IPS DF 6.9 (cell line): ENCODE measurements at places on chromosomes 12 and 14.

DNA sequence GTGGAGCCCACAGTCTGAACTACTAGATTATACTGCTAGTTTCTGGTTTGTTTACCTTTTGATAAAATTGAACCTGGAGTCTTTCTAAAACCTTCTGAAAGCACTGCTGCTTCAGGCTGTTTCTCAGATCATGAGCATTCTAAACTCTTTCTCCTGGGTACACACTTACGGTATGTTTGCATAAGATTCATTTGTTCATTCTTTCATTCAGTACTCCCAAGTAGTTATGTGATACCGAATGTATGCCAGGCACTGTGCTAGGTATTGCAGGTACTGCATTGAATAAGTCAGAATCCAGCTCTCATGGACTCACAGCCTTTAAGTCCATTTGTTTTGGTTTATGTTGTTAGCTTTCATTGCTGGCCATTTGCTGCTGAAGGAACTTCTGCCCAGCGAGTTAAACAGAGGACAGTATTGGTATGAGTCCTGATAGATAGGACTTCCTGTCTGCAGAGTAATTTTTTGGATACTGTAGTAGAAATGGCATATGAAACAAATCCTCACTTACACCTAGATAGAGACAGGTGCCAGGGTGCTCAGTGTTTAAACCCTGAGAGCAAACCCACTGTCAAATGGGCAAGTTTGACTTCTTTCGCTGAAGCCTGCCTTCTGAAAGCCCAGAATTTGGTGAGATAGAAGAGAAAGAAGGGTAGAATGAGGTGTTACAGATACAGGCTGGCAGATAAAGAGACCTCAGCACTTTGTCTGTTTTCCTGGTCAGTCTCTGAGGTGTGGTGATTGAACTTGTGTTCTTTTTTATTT lies 2.1 kb downstream of the SUSD6 start:
- DNase-seq: no peak

DNA sequence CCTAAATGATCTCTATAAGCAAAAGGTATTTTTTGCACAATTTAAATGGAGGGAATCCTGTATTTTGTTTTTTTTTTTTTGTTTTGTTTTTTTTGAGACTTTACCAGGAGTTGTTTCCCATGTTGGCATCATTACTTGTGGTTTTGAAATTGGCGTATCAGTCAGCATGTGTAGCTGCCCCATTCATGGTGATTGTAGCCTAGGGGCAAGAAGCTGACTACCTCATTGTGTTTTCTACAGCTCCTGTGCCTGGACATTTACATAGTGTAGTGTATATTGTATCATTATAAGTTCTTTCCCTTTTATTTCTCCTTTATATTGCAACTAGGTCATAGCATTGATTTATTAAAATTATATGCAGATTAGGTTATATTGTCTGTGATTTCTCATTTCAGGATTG lies 24.5 kb downstream of the SAMD4A start:
- no peak for DNase-seq

- no peak for DNase-seq
These were observed 189.1 kb downstream of the PIWIL1 start for GRCh38 chr12:130526813-130527212.

- DNase-seq: no peak
These were observed 1.8 kb downstream of the STAC3 start for GRCh38 chr12:57248934-57249742.

GRCh38 chr12:117105902-117106301 lies 6.7 kb upstream of the TESC start:
- DNase-seq: no peak

GRCh38 chr12:121776190-121777098 lies 17.0 kb downstream of the RHOF start:
- DNase-seq: no peak

DNA sequence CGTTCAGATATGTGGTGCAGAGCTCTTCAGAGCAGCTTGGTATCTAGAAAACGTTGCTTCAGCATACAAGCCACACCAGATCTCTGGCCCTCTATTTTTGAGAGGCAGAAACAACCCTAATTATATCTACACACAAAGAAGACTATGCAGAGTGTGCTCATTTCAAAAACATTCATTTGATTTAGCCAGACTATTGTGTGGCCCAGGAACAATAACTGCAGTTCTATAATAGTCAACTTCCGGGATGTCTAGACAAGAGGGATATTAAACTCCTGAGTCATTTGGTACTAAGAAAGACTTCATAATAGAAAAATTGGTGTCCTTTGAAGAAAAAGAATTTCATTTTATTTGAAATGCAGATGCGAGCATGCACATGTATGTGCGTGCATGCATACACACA lies 153.8 kb downstream of the PELI2 start:
- DNase-seq: no peak

- DNase-seq: no peak
These were observed 124.1 kb downstream of the SSPN start for GRCh38 chr12:26319511-26319910.

- DNase-seq: no peak
These were observed 69.5 kb downstream of the TBC1D30 start for GRCh38 chr12:64893961-64894360.

GRCh38 chr14:101370593-101371569 lies 190.4 kb upstream of the DIO3 start:
- DNase-seq: no peak

DNA sequence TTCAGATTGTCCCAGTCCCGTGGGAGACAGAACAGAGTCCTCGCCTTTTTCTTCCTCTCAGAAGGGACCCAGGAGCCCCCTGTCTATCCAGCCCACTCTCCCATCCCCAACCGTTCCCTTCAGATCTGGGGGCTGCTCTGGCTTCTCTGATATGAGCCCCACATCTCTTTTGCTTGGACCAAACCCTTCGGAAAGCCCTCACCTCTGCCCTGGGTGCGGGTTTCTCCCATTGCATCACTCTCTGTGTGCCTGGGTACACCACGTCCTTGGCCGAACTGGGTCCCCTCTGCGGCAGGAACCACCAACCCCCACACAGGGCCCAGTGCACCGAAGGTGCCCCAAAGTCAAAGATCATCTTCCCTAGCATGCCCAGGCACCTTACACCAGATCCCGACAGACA lies 87.8 kb downstream of the DICER1 start:
- DNase-seq: no peak

DNA sequence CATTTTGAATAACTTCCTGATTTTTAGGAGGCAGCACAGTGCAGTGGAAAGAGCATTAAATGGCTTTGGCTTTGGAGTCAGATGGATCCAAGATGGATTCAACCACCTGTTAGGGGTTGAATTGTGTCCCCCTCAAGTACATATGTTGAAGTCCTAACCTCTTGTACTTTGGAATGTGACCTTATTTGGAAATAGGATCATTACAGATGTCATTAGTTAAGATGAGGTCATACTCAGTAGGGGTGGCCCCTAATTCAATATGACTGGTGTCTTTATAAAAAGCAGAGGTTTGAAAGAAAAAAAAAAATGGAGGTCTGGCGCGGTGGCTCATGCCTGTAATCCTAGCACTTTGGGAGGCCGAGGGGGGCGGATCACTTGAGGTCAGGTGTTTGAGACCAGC lies 18.8 kb downstream of the ATP5MC2 start:
- DNase-seq: no peak

DNA sequence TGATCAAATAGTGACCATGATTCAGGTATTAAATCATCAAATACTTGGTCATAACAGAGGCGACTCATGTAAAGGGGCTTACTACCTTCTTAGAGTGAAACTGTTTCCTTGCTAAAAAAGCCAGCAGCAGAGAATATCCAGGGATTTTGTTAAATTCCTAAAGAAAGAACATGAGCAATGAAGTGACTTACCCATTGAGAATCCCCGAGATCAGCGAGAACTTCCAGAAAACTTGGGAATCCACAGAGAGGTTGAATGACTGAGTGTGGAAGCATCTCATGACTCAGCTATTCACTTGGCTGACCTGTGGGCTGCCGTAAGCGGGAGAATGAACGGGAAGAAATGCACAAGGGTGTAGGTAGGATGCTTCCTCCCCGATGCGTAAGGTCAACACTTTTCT lies 85.3 kb upstream of the KCNA1 start:
- DNase-seq: no peak

GRCh38 chr12:30847259-30847658 lies 79.3 kb upstream of the TSPAN11 start:
- no peak for DNase-seq

DNA sequence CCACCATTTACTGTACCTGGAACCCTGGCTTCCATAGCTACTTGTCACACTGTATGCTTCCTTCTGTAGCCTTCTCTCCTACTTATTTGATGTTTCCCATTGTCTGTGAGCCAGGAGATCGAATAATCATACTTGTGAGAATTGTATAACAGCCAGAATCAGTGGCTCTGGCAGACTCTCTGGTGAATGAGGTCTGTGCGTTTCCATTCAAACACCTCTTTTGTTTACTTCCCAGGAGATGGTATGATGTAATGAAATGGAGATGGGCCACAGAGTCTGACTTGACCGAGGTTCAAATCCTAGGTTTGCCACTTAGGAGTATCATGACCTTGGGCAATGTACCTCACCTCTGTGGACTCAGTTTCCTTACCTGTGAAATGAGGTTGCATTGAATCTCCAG lies 35.7 kb upstream of the CLMN start:
- DNase-seq: no peak

DNA sequence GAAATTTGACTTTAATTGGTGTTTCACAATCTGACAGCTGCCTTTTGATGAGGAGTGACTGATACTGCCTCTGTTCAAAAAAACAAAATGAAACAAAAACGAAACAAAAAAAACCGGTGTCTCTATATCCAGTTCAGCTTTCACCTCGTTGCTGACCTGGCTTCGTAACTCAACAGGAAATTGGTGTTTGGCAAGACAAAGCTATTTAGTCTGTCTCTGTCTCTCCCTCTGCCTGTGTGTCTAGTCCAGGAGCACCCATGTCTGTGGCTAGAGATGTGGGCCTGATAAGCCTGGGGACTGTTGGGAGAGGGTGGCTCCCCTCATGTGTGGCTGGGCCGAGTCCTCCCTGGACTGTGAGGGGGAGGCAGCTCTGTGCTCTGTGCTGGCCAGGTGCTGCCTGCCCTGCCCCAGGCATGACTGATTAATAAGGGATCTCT lies 11.3 kb downstream of the CACNA1C start:
- DNase-seq: no peak

GRCh38 chr14:73365727-73366126 lies 92.6 kb downstream of the NUMB start:
- DNase-seq: no peak

- DNase-seq: no peak
These were observed 1178.9 kb downstream of the FLRT2 start for GRCh38 chr14:86708846-86709339.

- no peak for DNase-seq
These were observed 425.2 kb downstream of the EGLN3 start for GRCh38 chr14:33525626-33526025.

GRCh38 chr12:113271466-113271852 lies 50.2 kb downstream of the TPCN1 start:
- DNase-seq: no peak

- no peak for DNase-seq
These were observed 107.4 kb downstream of the GRIP1 start for GRCh38 chr12:66571361-66571915.

DNA sequence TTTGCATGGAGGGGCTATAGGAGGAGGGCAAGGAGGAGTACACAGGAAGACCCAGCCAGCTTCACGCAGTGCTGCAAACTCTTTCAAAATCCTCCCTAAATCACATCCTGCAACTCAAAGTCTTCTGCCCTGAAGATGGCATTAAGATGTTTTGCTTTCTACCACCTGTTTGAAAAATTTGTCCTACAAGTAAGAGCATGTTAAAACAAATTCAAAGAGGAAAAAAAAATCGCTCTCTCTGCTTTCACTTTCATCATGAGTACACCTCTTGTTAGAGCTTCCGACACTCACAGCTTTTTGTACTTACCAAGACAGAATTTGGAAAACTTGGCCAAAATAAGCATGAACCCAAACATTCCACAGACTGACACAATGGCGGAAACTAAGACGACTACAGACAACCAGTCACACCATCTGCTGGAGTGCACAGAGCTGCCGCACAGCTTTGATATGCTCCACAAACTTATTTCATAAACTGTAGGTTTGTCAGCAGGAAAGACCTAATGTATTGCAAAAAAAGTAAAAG lies 21.3 kb downstream of the GCH1 start:
- DNase-seq: no peak

DNA sequence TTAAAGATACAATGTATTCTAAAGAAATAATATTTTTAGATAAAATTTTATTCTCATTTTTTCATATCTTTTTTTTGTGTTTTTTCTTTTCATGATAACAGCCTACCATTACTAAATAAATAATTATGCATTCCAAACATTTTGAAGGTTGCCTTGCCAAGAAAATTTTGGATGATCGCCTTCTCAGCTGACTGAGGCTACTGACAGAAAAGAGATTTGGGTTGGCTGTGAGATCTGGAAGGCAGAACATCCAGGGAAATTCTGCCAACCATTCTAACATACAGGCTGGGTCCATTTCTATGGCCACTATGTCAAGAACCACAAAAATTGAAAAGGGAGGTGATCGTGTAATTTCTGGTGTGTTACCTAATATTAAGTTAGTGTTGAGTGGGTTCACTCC lies 48.1 kb downstream of the GALNT8 start:
- no peak for DNase-seq

DNA sequence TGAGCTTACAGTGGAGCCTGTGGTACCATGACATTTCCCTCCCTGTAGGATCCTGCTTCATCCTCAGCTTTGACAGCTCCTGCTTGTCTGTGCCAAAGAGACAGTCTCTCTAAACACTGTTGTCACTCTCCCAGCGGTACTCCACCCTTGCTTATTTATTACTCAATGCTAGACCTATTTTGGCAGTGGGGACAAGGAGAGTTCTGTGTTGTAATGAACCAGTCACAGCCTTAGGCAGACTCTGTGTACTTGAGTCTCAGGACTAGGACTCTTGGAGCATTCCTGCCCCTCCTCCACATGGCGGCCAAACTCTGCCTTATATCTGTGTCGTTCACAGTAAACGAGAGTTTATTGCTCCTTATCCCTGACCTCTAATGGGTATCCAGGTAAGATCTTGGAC lies 70.9 kb downstream of the PIK3C2G start:
- DNase-seq: no peak

DNA sequence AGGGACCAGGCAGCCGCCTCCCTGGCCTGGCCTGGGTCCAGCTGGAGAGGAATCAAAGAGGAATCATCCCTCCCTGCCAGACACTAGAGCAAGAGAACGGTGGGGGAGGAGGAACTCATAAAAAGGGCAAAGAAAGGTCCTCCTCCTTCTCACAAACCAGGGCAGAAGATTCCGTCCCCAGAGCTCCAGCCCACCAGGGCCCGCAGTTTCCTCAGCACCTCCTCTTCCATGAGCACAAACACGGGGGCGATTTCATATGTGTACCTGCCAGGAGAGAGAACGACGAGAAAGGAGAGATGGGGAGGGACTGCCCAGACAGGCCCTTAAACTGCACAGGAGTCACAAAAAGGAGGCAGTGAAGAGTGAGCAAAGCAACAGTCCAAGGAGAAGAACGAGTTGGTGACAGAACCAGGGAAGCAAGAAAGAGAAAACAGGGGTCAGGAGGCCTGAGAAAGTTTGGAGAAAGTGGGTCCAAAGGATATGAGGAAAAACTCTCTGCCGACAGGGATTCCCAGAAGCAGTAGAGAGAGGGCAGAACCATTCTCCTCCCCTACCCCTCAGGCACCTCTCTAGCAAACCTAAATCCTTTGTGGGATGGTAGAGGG lies 8.7 kb upstream of the ZNF740 start:
- no peak for DNase-seq

GRCh38 chr14:97655169-97655948 lies 858.2 kb downstream of the VRK1 start:
- peak; percentile 45 for DNase-seq
